H1 (cell line): ENCODE measurements at places on chromosomes 12 and 14. TPM values are rescaled to one million over a fixed set of nuclear protein-coding genes. Genes with fewer than 3 reads are reported as not detected.

KLHL33 gene
- total RNA-seq, result 0.11 TPM in 1 of 2 replicates, not detected in the other

DPPA3 gene
- 1.2 and 1.6 TPM in 2 replicates for total RNA-seq

KRT85 gene
- total RNA-seq, result not detected in 2 replicates

LHX5 gene
- total RNA-seq, result 0.47 and 0.63 TPM in 2 replicates

KRT74 gene
- total RNA-seq, result not detected in 2 replicates

PTPN6 gene
- 25.7 and 28.4 TPM in 2 replicates for total RNA-seq

GRCh38 chr12:114314403-114314802 is 91.5 kb downstream of the TBX5 start:
- H3K36me3 ChIP-seq, result no peaks in the 10 kb centered on the region
- H3K27ac ChIP-seq, result no peak overlapping the region
- H3K27me3 ChIP-seq, result no peaks in the 10 kb centered on the region
- H3K4me1 ChIP-seq, result no peaks in the 10 kb centered on the region
- no peak for DNase-seq

DNA sequence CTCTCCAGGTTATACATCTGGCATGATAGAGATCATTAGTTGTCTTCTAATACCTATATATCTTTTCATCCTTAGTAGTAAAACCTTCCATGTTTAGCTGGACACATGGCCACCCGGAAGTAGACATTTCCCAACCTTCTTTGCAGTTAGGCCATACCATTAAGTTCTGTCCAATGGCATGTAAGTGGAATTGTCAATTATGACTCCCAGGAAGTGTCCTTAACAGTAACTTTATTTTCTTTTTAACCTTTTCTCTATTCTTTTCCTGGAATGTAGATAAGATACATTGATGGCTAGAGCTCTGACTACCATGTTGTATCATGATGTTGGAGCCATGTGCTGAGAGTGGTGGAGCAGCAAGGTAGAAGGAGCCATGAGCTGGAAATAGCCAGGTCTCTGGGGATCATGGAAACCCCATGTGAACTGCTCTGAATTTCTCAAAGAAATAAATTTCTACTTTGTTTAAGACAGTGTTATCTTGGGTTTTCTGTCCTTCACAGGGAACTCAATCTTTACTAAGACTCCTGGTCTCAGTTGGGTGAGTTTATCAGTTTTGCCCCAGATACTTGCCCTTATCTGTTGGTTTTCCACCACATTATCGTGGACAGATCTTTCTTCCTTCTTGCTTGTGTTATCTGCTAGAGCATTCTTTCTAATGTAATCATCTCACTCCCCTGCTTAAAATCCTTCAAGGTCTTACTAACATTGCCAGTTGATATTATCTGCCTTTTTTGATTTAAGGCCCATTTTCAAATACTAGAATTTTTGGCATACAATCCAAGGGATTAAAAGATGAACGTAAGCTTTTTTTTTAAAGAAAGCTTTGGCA is 5.1 kb upstream of the LTA4H start:
- no peaks in the 10 kb centered on the region for H3K27me3 ChIP-seq
- no peak for DNase-seq
- no peak overlapping the region for H3K27ac ChIP-seq
- no peaks in the 10 kb centered on the region for H3K36me3 ChIP-seq
- no peak overlapping the region for H3K4me3 ChIP-seq

- no peaks in the 10 kb centered on the region for H3K36me3 ChIP-seq
- no peak for DNase-seq
- H3K27me3 ChIP-seq, result no peaks in the 10 kb centered on the region
- no peak overlapping the region for H3K4me3 ChIP-seq
These were observed 179.2 kb downstream of the KICS2 start for GRCh38 chr12:64042911-64043310.

GRCh38 chr12:30792648-30793499 is 38.1 kb upstream of the CAPRIN2 start:
- H3K4me3 ChIP-seq, result 0 out of 2 replicates have a peak overlapping the region, but pooled peaks have one; percentile 2
- peaks cover 19% of the 10 kb centered on the region for H3K4me1 ChIP-seq
- H3K36me3 ChIP-seq, result no peaks in the 10 kb centered on the region
- H3K27ac ChIP-seq, result no peak overlapping the region
- no peaks in the 10 kb centered on the region for H3K27me3 ChIP-seq

GRCh38 chr14:76395161-76395560 is 19.2 kb downstream of the ESRRB start:
- H3K36me3 ChIP-seq, result no peaks in the 10 kb centered on the region
- no peak for DNase-seq
- no peak overlapping the region for H3K4me3 ChIP-seq
- no peak overlapping the region for H3K27ac ChIP-seq
- H3K4me1 ChIP-seq, result no peaks in the 10 kb centered on the region; the same call in 1 of the 2 replicates

GRCh38 chr12:68767191-68767590 is 21.2 kb downstream of the SLC35E3 start:
- H3K36me3 ChIP-seq, result no peaks in the 10 kb centered on the region; the same call in 1 of the 2 replicates
- no peak overlapping the region for H3K27ac ChIP-seq
- no peaks in the 10 kb centered on the region for H3K4me1 ChIP-seq
- DNase-seq, result no peak
- H3K4me3 ChIP-seq, result no peak overlapping the region
- no peaks in the 10 kb centered on the region for H3K27me3 ChIP-seq

GRCh38 chr12:82225871-82226270 is 132.3 kb downstream of the CCDC59 start:
- H3K4me1 ChIP-seq, result no peaks in the 10 kb centered on the region
- no peak for DNase-seq
- no peak overlapping the region for H3K27ac ChIP-seq
- no peaks in the 10 kb centered on the region for H3K27me3 ChIP-seq
